ENCODE measurements at places on chromosomes 1 and 21. TPM values are rescaled to one million over a fixed set of nuclear protein-coding genes. Genes with fewer than 3 reads are reported as not detected.

TMEM81 gene
- 6.0 TPM for total RNA-seq

POU3F1 gene
- total RNA-seq = not detected

HCRTR1 gene
- total RNA-seq = not detected

OR2T35 gene
- not detected for total RNA-seq

- DNase-seq = no peak
These were observed 7.7 kb upstream of the PHC2 start for GRCh38 chr1:33438364-33439160.

DNA sequence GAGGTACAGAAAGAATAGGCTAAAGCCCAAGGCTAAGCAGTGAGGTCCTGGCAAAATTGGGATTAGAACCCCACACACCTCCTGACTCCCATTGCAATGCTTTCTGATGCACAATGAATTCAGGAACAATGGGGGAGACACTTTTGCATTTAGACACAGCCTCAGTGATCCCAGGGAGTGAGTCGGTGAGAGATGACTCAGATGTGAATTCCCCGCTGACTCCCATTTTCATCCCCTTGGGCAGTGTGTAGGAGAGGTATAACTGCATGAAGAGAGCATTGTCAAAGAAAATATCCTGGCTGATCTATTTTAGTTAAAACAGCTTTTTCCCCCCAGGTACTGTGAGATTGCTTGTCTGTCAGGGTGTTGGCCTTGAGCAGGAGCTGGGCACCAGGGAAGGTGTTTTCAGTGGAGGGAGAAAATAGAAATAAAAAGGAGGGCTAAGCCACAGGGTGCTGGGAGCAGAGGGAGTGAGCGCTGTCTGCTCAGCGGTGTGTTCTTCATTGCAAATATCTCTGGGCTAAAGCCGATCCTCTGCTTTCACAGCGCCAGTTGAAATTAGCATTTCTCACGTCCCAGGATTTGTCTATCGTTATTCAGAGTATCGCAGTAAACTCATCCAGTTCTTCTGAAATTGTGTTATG lies 247.7 kb upstream of the PTBP2 start:
- no peak for DNase-seq

- no peak for DNase-seq
These were observed 23.7 kb upstream of the TNFRSF1B start for GRCh38 chr1:12142891-12143630.

DNA sequence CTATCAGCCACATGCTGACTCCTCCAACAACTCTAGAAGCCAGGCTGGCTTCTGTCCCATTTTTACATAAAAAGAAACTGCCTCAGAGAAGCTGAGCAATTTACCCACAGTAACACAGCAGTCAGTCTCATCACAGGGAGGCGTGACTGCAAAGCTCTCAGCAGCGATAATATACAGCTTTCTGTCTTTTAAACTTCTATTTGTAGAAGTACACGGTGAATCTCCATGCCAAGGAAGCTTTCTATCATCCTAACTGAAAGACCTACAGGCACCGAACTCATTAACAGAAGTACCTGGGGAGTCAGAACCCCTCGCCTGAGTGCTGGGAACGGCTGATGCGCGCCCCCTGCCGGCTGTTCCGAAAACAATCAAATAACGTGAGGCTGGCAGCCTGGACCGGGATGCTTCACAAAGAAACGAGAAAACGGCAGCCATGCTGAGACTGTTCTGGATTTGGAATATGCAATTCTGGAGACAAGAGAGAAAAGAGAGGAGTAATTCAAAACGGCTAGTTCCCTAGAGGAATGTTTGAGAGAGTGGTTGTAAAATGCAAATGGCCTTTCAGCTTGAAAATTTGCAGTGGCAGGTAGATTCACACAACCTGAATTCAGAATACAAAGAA lies 43.5 kb upstream of the RAB4A start:
- peak; percentile 83 for DNase-seq

DNA sequence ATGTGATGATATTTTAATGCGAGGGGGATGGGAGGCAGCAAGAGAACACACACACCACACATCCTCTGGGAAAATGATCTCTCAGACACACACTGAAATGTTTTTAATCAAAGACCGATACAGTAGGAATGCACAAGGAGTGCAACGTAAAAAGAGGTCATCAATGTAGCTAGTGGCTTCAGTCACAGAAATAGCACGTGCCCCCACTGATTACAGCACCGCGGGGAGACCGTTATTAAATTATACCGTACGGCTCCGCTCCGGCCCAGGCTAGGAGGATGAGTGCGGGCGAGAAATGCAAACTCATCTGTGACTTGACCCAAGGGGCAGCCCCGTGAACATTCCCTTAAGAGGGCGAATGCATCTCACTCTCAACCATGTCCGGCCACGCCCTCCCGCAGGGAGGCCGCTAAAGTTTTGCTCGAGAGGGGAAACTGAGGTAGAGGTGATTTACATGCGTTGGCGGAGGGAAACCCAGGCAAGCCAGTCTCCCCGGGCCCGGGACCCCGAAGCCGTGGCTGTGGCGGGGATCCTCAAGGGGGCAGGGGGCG lies 552 bp downstream of the UBR4 start:
- DNase-seq = peak; percentile 91

DNA sequence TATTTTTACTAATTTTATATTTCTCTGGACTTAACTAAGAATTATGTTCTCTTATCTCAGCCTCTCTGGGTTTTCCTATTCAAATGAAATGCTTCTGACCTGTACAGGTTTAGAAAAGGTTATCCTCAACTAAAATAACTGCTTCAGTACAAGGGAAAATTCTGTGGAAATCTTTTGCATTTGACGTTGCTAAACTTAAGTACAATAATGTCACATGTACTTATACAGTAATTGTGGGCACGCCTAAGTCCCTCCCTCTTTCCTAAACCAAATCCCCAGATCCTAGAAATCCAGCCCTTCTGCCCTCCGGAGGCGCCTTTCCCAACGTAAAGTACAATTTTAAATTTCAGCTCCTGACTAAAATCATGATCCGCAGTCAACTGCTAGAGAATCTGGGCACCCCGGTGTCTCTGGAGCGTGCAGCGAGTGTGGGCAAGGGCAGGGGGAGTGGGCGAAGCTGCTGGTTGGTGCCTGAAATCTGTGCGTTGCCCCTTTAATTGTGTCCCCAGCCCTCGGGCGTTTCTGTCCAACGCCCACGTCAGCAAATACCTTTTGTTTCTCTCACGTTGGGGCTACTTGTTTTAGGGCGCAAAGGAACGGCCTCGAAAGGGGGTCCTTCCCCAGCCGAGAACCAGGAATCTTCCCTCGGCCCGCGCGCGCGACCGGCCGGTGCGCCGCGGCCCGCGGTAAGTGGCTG lies at the start of gene ZBTB8A:
TSS of gene ZBTB8A (plus strand) at position 541 of the 697 bp plus-strand sequence. CDS start 53,505 bp downstream, outside the sequence.
- DNase-seq = no peak

DNA sequence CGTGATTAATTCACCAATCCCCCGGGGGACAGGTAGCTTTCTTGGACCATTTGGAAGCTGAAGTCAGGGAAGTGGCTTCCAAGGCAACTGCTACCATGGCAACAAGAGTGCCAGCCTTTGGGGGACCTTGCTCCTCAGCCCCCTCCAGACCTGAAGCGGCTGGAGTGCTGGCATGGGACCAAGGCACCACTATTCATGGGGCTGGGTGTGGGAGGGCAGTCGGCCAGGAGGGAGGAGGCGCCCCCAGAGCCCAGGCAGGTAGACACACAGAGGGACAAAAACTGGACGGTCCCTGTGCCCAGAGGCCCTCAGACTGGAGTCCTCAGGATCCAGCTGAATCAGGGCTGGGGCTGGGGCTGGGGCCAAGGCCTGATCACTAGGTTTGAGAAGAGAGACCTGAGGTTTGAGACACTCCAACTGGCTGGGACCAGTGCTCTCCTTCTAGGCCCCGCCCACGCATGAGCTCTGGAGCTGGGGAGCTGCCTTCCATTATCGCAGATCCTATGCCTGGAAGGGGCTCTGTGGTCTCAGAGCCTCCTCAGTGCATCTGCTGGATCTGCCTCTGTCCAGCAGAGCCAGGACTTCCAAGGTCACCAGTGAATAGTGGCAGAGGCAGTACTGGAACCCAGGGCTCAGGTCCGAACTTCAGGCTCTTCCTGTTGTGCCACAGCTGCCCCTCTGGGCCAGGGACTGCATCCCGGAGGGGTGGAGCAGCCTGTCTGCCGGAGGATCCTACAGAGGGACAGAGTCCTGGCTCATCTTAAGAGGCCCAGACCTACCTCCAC lies 3.3 kb upstream of the KNCN start:
- peak; percentile 42 for DNase-seq

DNA sequence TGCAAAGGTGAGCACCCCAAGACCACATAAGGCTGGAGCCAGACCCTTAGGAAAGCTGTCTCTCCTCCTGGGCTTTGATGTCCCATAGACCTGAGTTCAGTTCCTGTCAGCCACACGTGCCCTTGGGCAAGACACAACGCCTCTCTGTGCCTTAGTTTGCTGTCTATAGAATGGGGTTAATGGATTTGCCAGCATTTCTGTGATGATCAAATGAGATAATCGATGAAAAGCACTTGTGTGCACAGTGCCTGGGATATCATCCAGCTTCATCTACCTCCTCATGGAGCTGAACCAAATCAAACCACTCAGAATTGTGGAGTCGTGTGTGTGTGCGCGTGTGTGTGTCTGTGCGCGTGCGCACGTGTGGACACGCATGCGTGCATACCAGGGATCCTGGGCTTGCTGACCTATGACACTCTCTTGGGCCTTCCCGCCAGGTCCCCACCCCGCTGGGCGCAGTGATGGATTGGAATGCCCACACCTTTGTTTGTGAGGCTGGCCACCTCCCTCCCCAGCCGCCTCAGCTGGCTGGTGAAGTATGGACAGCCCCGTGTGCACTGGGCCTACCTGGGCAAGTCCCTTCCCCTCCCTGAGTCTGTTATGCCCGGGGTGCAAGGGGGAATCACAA lies 5.2 kb downstream of the TTC22 start:
- DNase-seq = no peak

DNA sequence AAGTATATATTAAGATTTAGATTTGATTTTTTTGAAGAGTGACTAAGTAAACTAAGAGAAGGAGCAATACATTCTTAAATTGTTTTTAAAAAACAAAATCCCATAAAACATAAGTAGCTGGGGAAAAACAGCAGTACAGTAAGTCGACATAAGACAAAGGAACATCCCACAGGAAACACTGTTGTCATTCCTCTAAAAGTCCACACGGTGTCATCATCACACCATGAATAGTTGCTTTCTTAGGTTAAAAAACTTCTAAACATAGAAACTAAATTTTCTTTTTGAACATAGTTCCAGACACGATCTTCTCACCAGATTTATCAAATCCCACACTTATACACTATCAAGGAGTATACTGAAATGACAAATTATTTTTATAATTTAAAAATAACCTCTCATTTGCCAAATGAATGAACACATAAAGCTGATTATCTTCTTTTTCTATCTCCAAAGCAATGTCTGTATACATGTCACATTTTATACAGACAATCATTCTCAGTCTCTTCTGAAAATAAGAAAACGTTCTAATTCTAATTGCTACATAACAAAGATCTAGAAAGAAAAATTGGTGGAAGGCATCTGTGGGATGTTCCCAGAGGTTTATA lies 15.8 kb downstream of the ODF2L start:
- DNase-seq = no peak

- DNase-seq = peak; percentile 57
These were observed 72.6 kb upstream of the TARDBP start for GRCh38 chr1:10939654-10940450.

GRCh38 chr21:15894596-15894995 lies 164.8 kb downstream of the USP25 start:
- DNase-seq = no peak

GRCh38 chr1:84379917-84380180 lies 18.4 kb upstream of the DNASE2B start:
- no peak for DNase-seq

GRCh38 chr1:55179177-55179835 lies 35.9 kb downstream of the USP24 start:
- no peak for DNase-seq
